ENCODE measurements at places on chromosomes 6 and 20. TPM values are rescaled to one million over a fixed set of nuclear protein-coding genes. Genes with fewer than 3 reads are reported as not detected.

Gene MRAP2
- not detected for total RNA-seq

Gene TTLL9
- total RNA-seq: 0.27 TPM

- no peak for DNase-seq
These were observed 13.9 kb upstream of the CCDC167 start for GRCh38 chr6:37513576-37513975.

Gene CGA
- total RNA-seq: not detected

Gene ROS1
- 0.70 TPM for total RNA-seq

DNA sequence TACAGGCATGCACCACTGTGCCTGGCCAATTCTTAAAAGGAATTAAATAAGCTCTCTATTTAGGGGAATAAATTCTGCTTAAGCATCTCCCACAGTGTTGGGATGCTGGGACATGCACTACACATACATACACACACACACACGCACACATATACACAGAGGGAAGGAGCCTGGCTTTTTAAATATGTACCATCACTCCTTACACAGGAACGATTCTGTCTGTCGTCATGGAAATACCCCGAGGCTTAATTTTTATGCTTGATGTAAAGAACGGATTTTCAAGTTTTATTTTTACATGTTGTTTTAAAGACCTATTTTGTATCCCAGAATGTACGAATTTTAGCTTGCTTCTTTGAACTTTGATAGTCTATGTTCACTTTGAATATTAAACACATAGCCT lies 95.3 kb downstream of the CD109 start:
- DNase-seq: no peak

- DNase-seq: peak; percentile 65
These were observed 244.8 kb upstream of the TENT5A start for GRCh38 chr6:81997090-81997926.

DNA sequence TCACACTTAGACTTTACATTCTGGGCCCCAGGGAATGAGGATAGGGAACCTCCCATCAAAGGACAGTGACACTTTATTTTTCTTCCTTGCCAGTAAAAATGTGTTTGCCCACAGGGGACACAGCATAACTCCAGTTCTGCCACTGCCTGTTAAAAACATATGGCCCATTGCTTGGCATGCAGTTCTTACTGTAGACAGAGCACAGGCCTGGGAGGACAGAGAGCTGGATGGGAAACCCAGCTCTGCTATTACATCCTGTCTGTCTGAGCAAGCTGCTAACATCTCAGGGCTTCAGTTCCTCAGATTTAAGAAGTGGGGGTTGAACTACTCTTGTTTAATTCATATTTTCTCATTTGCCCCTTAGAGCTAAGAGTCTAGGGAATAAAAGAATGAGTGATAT lies 120.2 kb downstream of the AKAP7 start:
- no peak for DNase-seq

Gene RBM24
- 1.0 TPM for total RNA-seq

- no peak for DNase-seq
These were observed 232.5 kb downstream of the BTBD9 start for GRCh38 chr6:38407192-38407591.

DNA sequence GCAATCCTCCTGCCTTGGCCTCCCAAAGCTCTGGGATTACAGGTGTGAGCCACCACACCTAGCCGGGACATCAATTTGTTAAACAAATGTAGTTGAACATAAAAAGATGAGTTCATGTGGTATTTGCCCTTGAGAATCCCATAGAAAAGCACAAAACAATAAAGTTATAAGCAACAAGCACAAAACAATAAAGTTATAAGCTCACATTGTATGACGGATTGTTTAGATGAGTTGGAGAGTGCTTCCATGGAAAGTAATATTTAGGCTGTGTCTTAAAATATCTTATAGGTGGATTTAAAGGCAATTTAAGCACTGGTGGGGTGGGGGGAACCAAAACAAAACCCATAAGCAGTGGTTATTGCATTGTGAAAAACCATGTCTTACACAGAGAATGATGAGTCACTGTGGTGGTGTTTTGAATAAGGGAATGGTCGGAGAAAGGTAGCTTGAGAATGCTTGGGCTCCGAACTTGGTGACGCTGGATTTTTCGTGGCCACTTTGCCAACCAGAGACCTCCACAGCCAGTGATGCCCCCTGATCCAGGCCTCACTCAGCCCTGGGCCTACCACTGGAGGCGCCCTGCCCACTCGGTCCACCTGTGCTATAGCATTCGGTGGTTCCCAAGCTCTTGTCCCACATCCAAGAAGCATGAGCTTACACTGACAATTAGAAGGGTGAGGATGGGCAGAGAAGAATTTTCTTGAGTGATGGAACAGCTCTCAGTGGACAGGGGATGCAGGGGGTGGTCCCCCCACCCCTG lies 256.0 kb downstream of the CDKAL1 start:
- DNase-seq: peak; percentile 17

GRCh38 chr20:41989039-41989679 lies 371.0 kb upstream of the CHD6 start:
- DNase-seq: no peak

DNA sequence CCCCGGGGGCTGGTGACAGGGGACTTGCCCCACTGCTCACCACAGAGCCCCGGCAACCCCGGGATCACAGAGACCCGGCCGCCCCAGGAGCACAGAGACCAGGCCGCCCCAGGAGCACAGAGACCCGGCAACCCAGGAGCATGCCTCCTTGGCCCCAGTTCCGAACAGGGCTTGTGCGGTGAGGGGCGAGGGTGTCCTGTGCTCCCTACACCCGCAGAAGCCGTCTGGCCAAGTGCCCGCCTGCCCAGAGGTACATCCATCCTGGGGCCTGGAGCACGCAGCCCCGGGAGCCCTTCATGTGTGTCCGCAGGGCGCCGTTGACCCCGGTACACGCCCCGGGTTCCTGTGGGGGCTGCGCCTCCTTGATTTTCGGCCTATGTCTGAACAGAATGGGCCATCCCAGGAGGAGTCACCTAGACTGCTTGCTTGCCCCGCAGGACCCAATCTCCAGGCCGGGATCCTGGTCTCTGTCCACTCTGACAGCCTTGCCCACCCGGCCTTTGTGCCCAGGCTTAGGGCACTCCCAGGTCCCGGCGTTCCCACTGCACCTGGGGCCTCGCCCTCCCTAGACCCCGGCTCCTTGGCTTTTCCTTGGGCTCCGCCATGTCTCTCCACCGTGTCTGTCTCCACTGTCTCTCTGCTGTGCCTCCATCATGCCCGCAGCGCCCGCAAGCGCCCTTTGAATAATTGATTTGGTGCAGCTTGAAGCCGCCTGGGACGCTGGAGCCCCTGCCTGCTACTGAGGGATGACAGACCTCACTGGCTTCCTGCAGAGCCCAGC lies 219.8 kb downstream of the ERMARD start:
- DNase-seq: no peak

Gene IBTK
- total RNA-seq: 12.9 TPM

Gene CDH4
- 0.16 TPM for total RNA-seq

- DNase-seq: no peak
These were observed 160.1 kb downstream of the ZFAND3 start for GRCh38 chr6:37979392-37980221.

DNA sequence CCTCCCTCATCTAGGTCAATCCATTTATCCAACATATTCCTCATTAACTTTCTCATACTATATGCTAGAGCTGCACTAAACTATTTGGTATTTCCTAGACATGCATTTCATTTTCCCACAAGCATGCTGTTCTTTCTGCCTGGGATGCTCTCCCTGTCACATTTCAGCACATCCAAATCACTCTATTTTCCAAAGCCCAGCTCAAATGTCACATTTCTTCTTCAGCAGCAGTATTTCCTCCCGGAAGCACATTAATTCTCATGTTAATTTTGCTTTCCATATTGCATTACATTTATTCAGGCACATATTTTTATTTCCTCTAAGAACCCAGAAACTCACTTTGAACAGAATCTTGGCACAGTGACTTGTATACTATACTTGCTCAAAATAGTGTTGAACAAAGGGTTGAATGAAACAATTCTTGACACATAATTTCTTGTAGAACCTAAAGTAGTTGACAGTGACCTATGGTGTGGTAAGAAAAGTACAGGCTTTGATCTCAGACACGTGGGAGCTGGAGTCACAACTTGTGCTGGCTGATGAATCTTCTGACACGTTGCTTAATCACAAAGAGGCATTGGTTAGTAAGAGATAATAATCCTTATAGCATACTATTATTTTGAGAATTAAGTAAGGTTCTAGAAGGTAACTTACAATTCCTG lies 30.8 kb upstream of the CD2AP start:
- DNase-seq: no peak

GRCh38 chr20:57953638-57954037 lies 243.8 kb upstream of the PMEPA1 start:
- DNase-seq: no peak

- no peak for DNase-seq
These were observed 115.0 kb downstream of the IRF4 start for GRCh38 chr6:506508-506907.

Gene KCNK17
- not detected for total RNA-seq

GRCh38 chr6:13813621-13814175 lies 659 bp downstream of the MCUR1 start:
- peak; percentile 47 for DNase-seq

GRCh38 chr6:48141975-48142374 lies 31.0 kb upstream of the PTCHD4 start:
- no peak for DNase-seq

DNA sequence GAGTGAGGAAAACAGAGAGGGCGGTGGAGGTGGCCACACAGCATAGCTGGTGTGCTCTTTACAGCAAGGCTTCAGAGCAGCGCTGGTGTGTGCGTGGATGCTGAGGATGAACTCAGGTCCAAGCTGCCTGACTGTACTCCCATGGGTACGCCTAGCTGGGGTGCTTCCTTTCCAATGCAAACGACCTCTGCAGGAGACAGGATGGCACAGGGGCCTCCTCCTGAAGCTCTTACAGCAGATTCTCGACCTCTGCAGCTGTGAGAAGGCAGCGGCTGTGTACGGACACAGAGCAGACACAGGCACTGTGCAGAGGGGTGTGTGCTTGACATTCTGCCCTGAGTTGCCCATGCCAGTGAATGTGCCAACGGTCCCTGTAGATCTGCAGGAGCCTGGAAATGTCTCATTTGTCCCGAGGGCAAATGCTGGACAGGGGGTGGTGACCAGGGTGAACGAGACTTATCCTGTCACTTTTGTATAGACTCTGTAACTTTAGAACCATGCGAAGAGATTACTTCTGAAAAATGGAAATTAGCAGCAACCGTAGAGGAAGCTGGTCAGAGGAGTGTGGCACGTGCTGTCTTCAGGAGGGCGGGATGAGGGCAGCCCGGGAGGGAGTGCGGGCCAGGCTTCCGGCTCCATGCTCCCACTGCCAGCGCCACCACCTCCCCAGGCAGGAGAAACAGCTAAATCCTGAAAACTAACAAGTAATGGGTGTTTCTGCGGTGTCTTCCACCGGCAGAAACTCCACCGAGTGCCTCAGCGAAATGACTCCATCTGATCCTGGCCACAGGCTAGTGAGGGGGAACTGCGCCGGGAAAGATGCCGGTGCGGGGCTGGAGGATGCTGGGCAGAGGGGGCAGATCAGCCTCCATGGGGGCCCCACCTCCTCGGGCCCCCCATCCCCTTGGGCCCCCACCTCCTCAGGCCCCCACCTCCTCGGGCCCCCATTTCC lies 120.9 kb upstream of the RPS6KA2 start:
- DNase-seq: no peak

GRCh38 chr20:11112832-11113231 lies 439.0 kb upstream of the JAG1 start:
- DNase-seq: no peak

DNA sequence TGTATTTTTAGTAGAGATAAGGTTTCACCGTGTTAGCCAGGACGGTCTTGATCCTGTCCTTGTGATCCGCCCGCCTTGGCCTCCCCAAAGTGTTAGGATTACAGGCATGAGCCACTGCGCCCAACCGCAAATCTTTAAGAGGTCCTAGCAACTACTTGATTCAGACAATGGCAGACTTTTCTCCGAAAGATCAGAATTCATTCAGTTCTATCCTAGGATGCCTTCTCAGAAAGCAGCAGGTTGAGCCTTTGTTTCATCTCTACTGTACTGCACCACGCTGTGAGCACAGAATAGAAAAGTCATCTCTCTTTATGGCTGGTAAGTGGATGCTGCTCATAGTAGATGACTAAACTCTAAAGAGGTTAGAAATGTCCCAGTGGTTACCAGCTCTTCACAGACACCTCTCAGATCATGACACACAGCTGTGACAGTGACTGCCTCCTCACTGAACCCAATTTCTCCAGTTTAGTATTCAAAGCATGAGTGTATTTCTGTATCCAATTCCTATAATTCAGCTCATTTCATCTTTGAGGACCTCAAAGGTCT lies 6.0 kb upstream of the HSF2 start:
- no peak for DNase-seq

- peak; percentile 91 for DNase-seq
These were observed 191.8 kb upstream of the MAN1A1 start for GRCh38 chr6:119541132-119541905.

Gene PI3
- not detected for total RNA-seq

Measured in H4 (cell line).